ENCODE measurements at places on chromosomes 3 and 15.

- no peak overlapping the region for H3K27ac ChIP-seq
- H3K4me3 ChIP-seq: no peak overlapping the region
- H3K4me1 ChIP-seq: no peaks in the 10 kb centered on the region
- DNase-seq: no peak
These were observed 18.1 kb upstream of the IL1RAP start for GRCh38 chr3:190495796-190496195.

DNA sequence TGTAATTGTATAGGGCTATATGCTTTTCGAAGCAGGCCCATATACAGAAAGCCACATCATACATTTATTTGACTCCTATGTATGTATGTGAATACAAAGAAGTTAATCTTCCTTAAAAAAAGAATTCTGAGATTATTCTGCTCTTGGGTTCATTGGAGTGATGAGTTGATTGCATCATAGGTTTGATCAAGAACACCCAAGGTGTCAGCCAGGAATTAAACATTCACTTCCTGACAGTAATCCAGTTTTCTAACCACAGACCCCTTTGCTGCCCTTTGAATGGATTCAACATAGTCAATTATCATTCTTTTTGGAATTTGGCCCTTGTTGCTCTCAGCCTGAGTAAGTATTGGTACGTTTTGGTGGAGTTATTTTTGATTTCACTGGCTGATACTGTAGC, 225.6 kb downstream of the CACNA2D3 start:
- H3K27me3 ChIP-seq: no peaks in the 10 kb centered on the region
- H3K36me3 ChIP-seq: no peaks in the 10 kb centered on the region
- H3K4me1 ChIP-seq: no peaks in the 10 kb centered on the region
- no peak overlapping the region for H3K27ac ChIP-seq

GRCh38 chr15:28868744-28869345, 16.9 kb upstream of the APBA2 start:
- H3K36me3 ChIP-seq: no peaks in the 10 kb centered on the region
- no peak overlapping the region for H3K4me3 ChIP-seq
- no peaks in the 10 kb centered on the region for H3K4me1 ChIP-seq

DNA sequence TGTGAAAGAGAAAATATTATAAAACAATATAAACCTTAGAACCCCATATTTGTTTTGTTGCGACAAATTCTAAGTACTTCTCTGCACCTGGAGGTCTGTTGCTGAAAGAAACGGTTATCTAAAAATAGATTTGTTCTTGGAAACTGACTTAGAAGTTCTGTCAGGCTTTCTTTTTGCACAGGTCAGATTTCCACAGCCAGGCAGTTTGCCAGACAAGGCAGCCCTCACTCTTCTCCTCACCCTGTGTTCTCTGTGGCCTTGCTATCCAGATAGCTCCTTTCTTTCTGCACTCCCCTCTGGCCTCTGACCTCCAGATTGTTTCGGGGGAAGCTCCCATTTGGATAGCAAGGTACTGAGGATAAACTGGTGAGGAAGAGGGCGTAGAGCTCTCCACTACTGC, 413.3 kb upstream of the ONECUT1 start:
- no peak overlapping the region for H3K4me3 ChIP-seq
- no peak overlapping the region for H3K27ac ChIP-seq
- DNase-seq: no peak
- H3K36me3 ChIP-seq: no peaks in the 10 kb centered on the region
- H3K4me1 ChIP-seq: no peaks in the 10 kb centered on the region

- H3K4me3 ChIP-seq: no peak overlapping the region
- H3K27me3 ChIP-seq: no peaks in the 10 kb centered on the region
- peak; percentile 15 for DNase-seq
These were observed 2.3 kb downstream of the XYLB start for GRCh38 chr3:38348903-38349302.

DNA sequence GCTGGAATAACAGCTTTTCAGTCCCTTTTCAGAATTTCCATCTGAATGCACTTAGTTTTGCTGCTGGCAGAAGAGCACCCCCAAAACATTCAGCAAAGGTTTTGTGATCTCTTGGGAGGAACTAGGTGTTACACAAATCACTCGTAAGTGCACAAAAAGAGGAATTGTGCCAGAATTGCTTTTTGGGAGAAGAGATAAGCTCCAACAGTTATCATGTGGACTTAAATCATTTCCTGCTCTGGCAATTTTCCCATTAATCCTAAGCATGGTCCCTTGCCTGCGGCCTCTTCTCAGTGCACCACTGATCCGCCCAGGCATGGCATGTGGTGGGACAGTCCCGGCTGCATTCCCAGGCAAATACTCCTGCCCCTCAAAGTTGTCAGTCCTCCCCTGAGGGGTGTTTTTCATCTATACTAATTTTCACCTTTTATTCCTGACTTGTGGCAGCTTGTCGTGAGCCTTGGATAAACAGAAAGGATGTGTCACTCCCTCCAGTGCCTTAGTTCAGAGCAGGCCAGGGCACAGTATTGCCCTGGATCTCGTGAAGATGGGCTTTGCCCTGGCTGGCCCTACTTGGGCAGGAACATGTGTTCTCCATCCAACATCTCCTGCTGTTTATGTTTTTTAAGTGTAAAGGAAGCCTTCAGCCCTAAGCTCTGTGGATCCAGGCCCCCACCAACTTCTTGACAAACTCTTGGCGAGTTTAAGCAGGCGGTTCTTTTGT, 44.6 kb upstream of the VILL start:
- DNase-seq: peak; percentile 87
- H3K4me1 ChIP-seq: peaks cover 27% of the 10 kb centered on the region
- no peaks in the 10 kb centered on the region for H3K27me3 ChIP-seq
- no peak overlapping the region for H3K4me3 ChIP-seq

DNA sequence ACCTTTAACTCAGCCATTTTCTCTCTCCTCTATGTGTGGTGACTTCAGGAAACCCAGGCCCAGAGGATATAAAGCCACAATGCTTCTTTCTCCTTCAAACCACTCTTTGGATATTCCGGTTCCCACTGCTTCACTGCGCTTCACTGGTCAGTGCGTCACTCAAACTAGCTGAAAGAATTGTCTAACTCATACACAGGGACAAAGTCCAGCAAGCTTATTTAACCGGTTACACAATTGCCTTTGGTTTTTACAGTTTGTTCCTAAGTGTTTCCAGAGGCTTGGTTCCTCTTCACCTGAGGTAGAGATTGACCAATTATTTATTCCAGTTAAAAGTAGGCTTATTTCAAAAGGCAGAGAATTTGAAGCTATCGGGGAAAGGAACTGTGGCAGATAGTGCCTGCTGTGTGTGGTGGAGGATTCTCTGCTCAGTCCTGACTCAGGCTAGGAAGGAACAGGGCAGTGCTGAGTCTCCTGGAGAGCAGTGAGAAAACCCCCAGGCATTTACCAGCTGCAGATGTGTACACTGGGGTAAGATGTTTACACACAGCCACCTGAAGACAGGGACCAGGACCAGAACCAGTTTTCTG, at the start of gene HGD:
HGD (minus strand) TSS at position 145 of the 587 bp plus-strand sequence; CDS start at position 17, 128 bp downstream.
- no peaks in the 10 kb centered on the region for H3K36me3 ChIP-seq
- no peak within 1 kb of the TSS for H3K4me3 ChIP-seq
- DNase-seq: no peak
- H3K27ac ChIP-seq: no peak within 1 kb of the TSS
- peaks cover 21% of the 10 kb centered on the region for H3K4me1 ChIP-seq

DNA sequence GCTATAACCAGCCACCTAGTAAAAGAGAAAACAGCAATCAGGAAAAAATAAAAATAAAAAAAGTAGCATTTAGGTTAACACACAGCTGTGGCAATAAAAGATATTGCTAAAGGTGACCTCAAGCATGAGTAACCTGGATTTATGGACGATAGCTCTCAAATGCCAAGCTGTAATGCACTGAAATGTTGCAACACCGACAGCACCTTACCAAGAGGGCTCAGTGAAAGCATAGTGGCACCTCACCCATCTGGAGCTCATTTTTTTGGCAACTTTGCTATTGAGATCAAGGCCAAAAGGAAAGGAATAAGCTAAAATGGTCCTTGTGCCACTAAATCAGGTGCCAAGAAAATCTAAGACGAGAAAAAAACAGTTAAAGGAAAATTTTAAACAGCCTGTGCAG, 2.5 kb downstream of the HACD2 start:
- H3K27ac ChIP-seq: no peak overlapping the region
- peaks cover 7% of the 10 kb centered on the region for H3K4me1 ChIP-seq
- no peak for DNase-seq
- no peaks in the 10 kb centered on the region for H3K36me3 ChIP-seq

GRCh38 chr3:189966843-189967242, 153.9 kb downstream of the P3H2 start:
- DNase-seq: no peak
- H3K4me3 ChIP-seq: no peak overlapping the region
- H3K4me1 ChIP-seq: no peaks in the 10 kb centered on the region
- H3K27ac ChIP-seq: no peak overlapping the region

- H3K27me3 ChIP-seq: no peaks in the 10 kb centered on the region
- peaks cover 61% of the 10 kb centered on the region for H3K4me1 ChIP-seq
- H3K4me3 ChIP-seq: no peak overlapping the region
- peak; percentile 16 for DNase-seq
- peak overlapping the region; percentile 89 for H3K27ac ChIP-seq
These were observed 43.1 kb upstream of the SACM1L start for GRCh38 chr3:45646051-45646585.

GRCh38 chr15:48190932-48191573, 412 bp upstream of the CTXN2 start:
- H3K4me1 ChIP-seq: no peaks in the 10 kb centered on the region
- peak; percentile 65 for DNase-seq
- H3K36me3 ChIP-seq: no peaks in the 10 kb centered on the region
- H3K27ac ChIP-seq: no peak overlapping the region
- no peak overlapping the region for H3K4me3 ChIP-seq

- H3K27me3 ChIP-seq: no peaks in the 10 kb centered on the region
- DNase-seq: peak; percentile 48
- H3K36me3 ChIP-seq: no peaks in the 10 kb centered on the region
- no peak overlapping the region for H3K27ac ChIP-seq
- peaks cover 15% of the 10 kb centered on the region for H3K4me1 ChIP-seq
These were observed 25.7 kb downstream of the RPLP1 start for GRCh38 chr15:69478259-69478781.

GRCh38 chr15:79451361-79451999, 19.3 kb downstream of the MINAR1 start:
- no peak for DNase-seq
- no peaks in the 10 kb centered on the region for H3K27me3 ChIP-seq
- H3K4me1 ChIP-seq: no peaks in the 10 kb centered on the region

DNA sequence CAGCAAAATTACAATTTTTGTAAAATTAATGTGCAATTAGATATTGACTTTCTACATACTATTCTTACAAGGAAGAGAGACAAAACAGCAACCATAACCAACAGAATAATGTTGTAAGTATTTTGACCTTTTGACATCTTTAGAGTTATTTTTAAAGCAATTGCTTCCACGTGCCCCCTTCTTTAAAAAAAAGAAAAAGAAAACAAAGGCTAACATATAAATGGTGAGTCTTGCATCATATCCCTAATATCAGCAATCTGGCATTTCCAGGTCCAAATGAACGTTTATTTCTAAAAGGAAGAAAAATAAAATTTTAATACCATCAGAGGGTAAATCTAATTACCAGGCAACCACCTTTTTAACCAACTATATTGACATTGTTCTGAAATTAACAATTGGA, 19.3 kb upstream of the STRIT1 start:
- no peak overlapping the region for H3K27ac ChIP-seq
- H3K27me3 ChIP-seq: no peaks in the 10 kb centered on the region
- H3K4me1 ChIP-seq: no peaks in the 10 kb centered on the region
- peak; percentile 11 for DNase-seq
- H3K4me3 ChIP-seq: no peak overlapping the region

GRCh38 chr15:92062505-92062904, 209.0 kb downstream of the SLCO3A1 start:
- no peak overlapping the region for H3K27ac ChIP-seq
- H3K27me3 ChIP-seq: no peaks in the 10 kb centered on the region
- H3K36me3 ChIP-seq: no peaks in the 10 kb centered on the region

- H3K4me3 ChIP-seq: no peak overlapping the region
- no peak overlapping the region for H3K27ac ChIP-seq
- no peaks in the 10 kb centered on the region for H3K27me3 ChIP-seq
- no peaks in the 10 kb centered on the region for H3K36me3 ChIP-seq
These were observed 75.7 kb downstream of the IGF1R start for GRCh38 chr15:98724048-98724447.

GRCh38 chr3:108322352-108322751, 26.0 kb downstream of the HHLA2 start:
- H3K4me3 ChIP-seq: no peak overlapping the region
- H3K36me3 ChIP-seq: no peaks in the 10 kb centered on the region
- H3K27me3 ChIP-seq: peaks cover 1% of the 10 kb centered on the region
- no peak overlapping the region for H3K27ac ChIP-seq

DNA sequence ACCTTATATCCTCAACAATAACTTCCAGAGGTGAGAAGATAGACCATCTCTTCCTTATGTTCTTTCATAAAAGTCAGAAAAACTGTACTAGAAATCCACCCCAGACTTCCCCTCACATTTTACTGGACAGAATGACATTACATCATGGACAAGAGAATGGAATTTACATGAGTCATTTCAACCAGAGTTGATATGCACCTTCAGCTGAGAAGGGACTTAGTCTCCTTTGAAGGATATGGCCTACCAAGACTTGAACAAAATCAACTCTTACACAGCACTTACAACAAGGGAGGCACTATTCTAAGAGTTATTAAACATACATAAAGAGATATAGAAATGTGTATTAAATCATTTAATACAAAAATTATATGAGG, 380.0 kb upstream of the DPH6 start:
- H3K27ac ChIP-seq: no peak overlapping the region
- H3K4me3 ChIP-seq: no peak overlapping the region
- H3K36me3 ChIP-seq: no peaks in the 10 kb centered on the region
- H3K4me1 ChIP-seq: no peaks in the 10 kb centered on the region
- H3K27me3 ChIP-seq: no peaks in the 10 kb centered on the region

DNA sequence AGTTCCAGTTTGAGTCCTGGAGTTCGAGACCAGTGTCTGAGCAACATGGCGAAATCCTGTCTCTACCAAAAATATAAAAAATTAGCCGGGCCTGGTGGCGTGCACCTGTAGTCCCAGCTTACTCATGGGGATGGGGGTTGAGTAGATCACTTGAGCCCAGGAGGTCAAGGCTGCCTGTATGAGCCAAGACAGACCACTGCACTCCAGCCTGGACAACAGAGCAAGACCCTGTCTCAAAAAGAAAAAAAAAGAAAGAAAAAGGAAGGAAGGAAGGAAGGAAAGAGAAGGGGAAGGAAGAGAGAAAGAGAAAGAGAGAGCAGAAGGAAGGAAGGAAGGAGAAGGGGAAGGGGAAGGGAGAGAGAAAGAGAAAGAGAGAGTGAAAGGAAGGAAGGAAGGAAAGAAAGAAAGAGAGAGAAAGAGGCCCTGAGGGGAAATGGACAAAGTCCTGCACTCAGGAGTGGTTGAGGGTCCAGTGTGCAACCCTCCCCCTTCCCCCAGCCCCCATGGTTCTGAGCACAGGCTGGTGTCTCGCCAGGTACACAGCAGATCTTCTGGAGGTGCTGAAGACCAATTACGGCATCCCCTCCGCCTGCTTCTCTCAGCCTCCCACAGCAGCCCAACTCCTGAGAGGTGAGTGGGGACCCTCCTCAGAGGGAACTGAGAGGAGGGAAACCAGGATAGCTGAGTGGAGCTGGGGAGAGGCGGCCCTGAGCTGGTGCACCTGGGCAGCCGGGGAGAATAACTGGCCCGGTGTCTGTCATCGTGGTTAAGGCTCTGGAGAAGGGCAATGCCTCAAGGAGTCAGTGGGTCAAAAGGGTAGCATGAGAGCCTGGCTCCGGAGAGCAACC, 1.2 kb downstream of the SLC51A start:
- no peaks in the 10 kb centered on the region for H3K36me3 ChIP-seq
- DNase-seq: no peak
- H3K4me3 ChIP-seq: no peak overlapping the region
- H3K27ac ChIP-seq: no peak overlapping the region
- no peaks in the 10 kb centered on the region for H3K4me1 ChIP-seq
- H3K27me3 ChIP-seq: peaks cover 4% of the 10 kb centered on the region

Data from endothelial cell of umbilical vein (primary cell).